ENCODE measurements at places on chromosomes 3 and 15.

- DNase-seq = no peak
Observed at GRCh38 chr3:169676925-169677537, 13.5 kb upstream of the MECOM start.

DNA sequence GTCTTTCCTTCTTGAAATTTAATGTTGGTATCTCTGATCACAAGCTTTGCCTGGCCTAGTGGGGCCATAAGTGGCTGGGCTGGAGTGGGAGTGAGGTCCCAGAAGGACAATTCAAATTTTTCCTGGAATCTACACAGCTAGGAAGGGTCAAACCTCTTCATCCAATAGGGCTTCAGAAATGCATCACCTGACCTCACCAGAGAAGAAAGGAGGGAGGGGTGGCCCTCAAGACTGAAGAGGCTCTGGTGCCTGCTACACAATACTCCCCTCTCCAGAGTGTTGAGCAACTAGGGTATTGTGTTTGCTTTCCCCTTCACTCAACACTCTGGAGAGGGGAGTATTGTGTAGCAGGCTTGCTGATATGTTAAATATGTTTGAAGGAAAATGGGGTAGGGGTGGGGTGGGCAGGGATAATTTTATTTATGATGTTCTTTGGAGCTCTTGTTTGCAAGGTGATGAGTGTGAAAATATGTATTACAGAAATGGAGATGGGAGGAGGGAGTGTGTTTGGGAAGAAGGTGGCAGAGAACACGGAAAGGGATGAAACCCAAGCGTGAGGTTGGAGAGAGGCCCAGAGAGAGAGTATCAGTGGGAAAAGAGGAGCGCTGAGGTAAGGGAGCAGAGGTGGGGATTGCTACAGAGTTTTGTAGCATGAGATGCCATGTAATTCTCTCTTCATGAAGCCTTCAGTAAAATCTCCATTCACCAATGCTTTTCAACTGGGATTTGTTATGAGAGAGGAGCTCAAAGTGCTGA lies 5.7 kb upstream of the KLHL24 start:
- DNase-seq = no peak

DNA sequence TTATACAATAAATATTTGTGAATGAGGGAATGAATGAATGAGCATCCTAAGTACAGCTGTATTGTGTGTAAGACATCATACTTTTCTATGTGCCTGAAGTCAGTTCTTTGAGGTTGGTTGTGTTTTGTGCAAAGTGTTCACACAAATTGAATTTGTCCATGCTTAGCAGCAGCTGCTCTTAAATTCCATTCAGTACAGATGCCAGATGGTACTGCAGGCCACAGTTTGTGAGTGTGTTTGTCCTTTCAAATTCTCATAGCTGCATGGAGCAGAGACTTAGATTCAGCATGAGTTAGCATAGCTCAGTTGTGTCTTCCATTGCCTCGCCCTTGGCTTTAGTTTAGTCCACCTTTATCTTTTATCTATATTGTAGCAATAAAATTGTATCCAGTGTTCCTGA lies 3.8 kb upstream of the ZNF385D start:
- peak; percentile 35 for DNase-seq

DNA sequence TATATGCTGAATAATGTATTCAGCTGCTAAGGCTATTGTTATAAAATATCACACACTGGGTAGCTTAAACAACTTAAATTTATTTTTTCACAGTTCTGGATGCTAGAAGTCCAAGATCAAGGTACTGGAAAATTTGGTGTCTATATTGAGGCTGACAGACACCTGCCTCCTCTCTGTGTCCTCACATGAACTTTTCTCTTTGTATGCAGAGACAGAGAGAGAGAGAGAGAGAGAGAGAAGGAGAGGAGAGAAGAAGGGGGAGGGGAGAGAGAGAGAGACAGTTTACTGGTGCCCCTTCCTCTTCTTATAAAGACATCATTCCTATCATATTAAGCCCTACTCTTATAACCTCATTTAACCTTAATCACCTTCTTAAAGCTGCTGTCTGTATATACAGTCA lies 320.1 kb upstream of the THBS1 start:
- no peak for DNase-seq

DNA sequence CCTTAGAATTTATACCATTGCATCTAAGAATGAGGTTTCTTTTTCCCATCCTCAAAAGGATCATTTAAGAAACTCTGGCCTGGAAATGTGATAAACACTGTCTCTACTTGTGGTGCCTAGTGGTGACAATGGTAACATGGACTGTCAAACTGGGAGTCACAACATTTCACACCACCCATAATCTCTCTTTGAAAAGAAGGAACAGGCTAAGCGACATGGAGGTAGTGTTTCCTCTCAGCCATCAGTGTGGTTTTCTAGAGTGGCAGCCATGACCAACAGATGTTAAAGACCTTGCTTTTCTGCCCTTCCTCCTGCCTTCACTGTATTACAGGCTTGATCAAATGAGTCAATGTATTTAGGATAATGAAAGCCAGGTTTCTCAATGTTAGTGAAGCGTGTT lies 283.1 kb upstream of the STAC start:
- DNase-seq = no peak

GRCh38 chr3:53171064-53171418 lies 10.0 kb downstream of the PRKCD start:
- no peak for DNase-seq

DNA sequence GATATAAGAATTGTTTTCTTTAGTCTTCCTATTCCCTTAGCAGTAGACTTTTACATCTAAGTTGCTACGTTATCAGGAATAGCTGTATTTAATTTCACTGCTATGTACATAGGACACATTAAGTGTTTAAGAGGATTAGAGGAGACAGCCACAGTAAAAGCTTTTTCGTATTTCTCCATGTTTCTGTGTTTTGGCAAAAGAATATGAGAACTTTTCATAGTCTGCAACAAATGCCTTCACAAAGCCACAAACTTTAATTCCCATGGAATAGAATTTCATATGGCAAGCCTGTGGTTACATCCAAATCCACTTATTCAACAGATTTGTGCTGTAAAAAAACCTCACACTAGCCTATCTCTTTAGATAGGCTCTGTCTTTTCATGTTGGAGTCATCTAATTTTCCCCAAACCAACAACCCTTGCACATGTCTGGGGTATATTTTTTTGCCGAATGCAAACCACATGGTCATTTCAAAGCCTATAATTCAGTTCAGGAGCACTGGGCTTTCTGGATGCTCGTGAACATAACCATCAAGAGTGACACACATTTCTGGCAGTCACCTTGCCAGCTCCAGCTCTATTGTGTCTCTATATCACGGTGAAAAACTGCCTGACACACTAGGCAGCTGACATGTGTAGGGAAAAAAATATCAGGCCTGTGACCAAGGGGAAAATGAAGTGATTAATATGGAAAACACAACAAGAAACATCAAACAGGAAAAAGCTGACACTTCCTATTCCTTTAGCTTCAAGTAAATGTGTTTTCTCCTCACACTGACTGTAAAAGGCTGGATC lies 19.2 kb downstream of the PLD1 start:
- DNase-seq = no peak

GRCh38 chr3:150972366-150973071 lies at the start of gene CLRN1:
Gene CLRN1 (minus strand): TSS chr3:150972727. CDS start chr3:150972708, 19 bp downstream.
- no peak for DNase-seq

GRCh38 chr15:80328496-80328895 lies 75.7 kb upstream of the ARNT2 start:
- no peak for DNase-seq

DNA sequence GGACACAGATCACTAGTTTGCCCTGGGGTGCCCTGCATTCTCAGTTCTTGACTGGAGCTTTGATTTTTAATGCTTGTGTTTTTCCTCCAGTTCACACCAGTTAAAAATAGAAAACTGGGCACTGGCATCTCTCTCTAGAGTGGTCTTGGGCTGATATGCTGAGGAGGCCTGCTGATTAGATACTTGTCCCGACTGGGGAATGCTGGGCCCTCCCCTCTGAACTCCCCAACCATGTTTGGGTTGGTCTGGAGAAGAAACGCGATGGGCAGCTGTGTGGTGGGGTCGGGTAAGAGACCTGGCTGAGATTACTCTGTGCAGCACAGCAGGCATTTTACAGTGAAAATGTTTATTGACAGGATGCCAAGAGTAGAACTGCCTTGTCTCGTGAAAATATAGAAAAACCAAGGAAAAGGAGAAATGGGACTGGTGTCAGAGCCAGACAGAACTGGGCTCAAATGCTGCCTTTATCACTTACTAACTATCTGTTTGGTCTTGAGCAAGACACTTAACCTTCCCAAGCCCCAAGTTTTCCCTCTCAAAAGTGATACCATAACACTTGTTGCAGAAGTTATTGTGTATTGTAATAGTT lies 1.6 kb upstream of the ACTC1 start:
- DNase-seq = peak; percentile 7

DNA sequence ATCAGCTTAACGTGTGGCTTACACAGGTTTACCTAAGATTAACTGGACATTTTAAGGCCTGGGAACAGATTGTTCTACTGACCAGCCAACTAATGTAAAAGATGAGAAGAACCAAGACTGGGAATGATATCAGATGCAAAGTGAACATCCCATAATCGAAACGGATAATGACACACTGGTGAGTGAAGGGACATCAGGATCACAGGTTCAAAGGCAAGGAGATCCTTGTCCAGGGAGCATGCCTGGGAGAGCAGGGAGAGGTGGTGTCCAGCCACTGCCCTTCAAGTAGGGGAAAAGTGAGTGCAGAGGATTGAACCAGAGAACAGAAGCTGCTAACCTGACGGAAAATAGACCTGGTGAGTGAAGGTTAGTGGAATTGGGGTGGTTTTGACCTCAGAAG lies 228.8 kb downstream of the RORA start:
- DNase-seq = no peak

- DNase-seq = no peak
Observed at GRCh38 chr3:59810606-59811005, 760.8 kb upstream of the CFAP20DC start.

- DNase-seq = no peak
Observed at GRCh38 chr3:32083702-32084270, 22.6 kb upstream of the GPD1L start.

GRCh38 chr3:51282931-51283330 lies 102.2 kb upstream of the MANF start:
- no peak for DNase-seq

DNA sequence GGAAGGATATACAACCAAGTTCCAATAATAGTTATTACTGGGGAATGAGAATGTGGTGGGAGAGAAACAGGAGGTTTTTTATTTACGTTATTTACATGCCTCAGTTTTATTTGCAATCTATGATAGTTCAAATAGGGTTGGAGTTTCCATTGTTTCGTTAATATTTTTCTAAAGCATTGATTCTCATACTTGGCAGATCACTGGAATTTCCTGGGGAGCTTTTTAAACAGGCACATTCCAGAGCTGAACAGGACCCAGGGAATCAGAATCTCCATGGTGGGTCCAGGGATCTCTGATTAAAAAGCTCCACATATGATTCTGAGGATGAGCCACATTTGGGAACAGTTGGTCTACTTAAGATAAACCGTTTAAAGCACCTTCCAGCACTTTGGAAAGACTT lies 123.9 kb downstream of the IL20RB start:
- no peak for DNase-seq

DNA sequence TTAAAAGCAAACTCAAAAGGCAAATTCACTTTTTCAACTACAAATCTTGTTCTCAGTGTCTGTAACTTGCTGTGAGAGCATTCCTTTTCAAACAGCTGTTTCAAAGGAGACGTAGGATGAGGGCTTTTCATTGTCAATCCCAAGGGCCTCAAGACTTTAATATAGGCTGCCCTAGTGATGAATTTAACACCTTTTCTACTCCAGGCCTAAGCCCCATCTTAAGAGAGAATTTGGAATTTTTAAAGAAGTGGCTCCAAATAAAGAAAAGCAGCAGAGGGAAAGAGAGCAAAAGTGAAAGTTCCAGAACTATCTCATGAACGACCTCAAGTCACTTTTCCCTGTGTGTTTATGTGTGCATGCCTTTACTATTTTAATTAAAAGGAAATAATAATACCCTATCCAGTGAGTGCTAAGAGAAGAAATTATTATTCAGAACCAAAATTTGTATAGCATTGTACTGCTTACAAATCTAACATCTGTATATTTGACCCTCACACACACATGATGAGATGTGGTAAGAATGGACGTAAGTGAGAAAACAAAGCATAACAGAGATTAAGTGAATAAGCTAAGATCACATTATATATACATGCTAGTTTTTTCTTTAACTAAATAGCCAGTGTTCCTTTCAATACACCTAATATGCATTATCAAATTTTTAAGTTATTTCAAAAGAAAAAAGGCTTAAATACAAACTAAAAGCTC lies 196.4 kb downstream of the VGLL3 start:
- DNase-seq = no peak

DNA sequence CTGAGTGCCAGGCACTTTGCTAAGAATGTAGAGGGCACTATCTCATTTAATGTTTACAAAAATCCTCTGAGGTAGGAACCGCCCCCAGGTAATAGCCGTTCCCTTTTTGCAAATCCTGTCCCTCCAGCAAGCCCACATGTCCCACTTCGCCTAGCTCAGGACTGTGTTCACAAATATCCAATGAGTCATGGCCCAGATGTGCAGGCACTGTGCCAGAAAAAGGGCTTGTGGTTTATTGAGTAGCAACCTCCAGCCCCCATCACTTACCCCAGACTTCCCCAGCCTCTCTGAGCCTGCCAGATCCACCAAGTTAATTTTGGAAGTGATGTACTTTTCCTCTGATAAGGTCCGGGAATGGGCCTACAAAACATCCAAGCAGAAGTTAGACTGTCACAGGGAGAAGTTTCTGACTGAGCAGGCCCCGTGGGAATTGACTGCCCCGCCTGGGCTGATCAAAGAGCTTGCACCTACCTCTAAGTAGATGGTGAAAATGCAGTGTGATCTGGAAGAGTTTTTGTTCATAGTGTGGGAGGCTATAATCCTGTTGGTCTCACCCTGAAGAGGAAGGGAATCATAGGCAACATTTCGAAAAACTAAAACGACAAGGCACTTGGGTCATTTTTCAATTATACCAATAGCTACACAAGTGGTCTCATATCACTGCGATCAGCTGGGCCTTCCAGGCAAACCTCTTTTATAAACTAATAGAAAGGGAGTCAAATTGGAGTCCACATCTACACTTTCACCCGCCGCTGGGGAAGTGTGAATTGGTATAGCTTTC lies 15.7 kb downstream of the KIF9 start:
- DNase-seq = no peak

GRCh38 chr3:15815696-15816095 lies 17.9 kb upstream of the ANKRD28 start:
- DNase-seq = peak; percentile 42

- DNase-seq = no peak
Observed at GRCh38 chr3:111902534-111902933, 43.5 kb downstream of the PHLDB2 start.

- no peak for DNase-seq
Observed at GRCh38 chr3:63911509-63911872, 692 bp downstream of the SCAANT1 start.

DNA sequence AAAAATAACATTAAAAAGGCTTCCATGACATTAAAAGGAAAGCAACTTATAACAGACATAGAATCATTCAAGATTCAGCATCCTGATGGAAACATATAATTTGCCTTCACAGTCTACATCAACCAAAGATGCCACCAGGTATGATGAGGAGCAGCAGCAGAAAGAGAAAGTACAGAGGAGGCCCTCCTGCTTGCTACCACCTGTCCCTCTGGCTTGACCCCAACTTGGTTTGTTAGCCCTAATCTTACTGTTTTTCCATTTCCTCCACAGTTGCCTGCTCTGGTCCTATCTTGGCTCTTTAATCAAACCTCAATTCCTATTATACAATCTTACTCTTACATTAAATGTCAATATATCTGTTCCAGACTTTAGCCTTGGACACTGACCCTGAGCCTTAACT lies 171.3 kb downstream of the DPH6 start:
- no peak for DNase-seq

Measured in NCI-H446 treated with DMSO at 0.1 percent for 48 hours (cell line).